Endodermal cell (in vitro differentiated cells): ENCODE measurements at places on chromosomes 4 and X. TPM values are rescaled to one million over a fixed set of nuclear protein-coding genes. Genes with fewer than 3 reads are reported as not detected.

Gene EXOC1L
- not detected in 2 replicates for total RNA-seq

Gene TRIM75
- total RNA-seq: not detected in 3 replicates

DNA sequence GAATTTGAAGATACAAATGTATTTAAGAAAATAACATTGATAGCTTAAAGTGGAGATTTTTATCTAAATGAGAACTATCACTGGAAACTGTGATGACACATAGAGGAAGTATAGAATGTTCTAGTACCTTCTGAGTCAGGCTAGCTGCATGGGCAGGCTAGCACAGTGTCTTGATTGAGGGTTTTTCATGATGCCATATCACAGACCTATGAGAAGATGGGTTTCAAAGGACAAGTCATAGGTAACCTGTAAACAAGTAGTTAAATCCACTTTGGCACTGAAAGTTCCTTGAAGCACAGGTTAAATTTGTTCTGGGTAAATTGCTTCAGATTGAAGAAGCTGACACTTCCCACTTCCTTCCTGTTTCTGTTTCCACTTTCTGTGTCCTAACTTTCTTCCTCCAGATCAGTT is 48.2 kb upstream of the CDKN2AIP start:
- DNase-seq: no peak

GRCh38 chr4:55124322-55125076 is 896 bp downstream of the KDR start:
- DNase-seq: peak; percentile 71

DNA sequence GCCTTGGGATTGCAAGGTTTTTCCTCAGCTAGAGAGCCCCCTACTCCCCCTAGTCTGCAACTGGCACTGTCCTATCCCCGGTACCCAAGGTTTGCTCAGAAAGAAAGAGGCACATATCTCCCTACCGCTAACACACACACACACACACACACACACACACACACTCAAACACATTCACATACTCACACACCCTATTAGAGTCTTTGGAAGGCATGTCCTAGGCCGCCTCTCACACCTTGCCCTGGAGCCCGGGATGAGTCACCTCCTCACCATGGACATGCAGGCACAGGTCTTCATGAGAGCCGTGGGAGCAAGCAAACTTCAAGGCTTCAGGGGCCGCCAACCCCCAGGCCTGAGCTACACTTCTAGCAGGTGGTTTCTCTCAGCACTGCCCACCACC is 49.2 kb downstream of the PJA1 start:
- DNase-seq: no peak

DNA sequence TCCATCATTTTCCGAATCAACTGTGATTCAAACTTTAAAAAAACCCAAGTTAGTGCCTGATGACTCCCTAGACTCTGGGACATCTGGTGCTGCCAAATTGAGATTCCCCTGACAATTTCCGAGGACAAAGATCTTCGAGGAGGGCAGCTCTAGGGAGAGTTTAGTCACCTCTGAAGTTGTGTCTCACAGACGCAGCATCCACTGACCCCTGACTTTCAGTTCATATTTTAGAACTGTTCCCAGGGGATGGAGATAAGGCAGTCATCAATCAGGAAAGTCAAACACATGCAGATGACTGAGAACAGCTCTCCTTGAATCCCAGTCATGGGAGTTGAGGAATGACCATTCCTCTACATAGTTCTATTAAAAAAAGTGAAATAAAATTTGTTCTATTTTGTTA is 643.9 kb downstream of the TRIML1 start:
- DNase-seq: no peak
